ENCODE measurements at places on chromosomes 5 and 9. TPM values are rescaled to one million over a fixed set of nuclear protein-coding genes. Genes with fewer than 3 reads are reported as not detected.

SOX30 gene
- not detected for total RNA-seq

- no peak for DNase-seq
These were observed 39.0 kb upstream of the ICE1 start for GRCh38 chr5:5383461-5383860.

CTXN3 gene
- not detected for total RNA-seq

DNA sequence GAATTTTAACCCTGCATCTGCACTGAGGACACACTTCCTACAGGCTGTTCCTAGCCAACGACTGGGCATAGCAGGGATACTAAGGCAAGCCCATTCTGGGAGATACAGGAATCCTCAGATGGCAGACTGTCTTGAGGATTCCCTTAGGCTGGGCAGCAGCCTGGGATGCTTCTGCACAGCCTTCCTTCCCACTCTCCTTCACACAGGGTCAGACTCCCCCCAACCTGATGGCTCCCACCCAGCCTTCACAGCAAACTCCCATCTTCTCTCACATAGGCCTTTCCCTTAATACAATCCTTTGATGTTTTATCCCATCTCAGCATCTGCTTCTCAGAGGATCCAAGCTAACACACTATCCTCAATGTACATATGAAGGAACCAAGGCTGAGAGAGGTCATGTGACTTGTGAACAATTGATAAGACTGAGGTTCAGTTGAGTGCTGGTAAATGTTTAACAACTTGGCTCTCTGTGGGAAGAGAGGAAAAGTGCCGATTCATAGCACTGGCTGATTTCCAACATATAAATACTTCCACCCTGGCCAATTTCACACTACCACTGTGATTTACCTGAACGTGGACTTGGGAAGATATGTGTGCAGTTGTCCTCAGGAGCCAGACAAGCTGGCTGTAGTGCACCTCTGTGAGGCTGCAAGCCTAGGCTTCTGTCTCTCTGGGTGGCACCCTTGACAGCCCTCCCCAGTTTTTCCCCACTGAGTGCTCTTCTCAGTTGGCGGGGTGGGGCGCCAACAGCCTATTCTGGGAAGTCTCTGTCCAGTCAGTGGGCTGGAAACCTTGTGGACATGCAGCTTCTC, 120.2 kb upstream of the TRIM32 start:
- no peak for DNase-seq

GRCh38 chr9:129486756-129487657, 133.9 kb downstream of the C9orf50 start:
- no peak for DNase-seq

WNK2 gene
- total RNA-seq = 345 TPM

DNA sequence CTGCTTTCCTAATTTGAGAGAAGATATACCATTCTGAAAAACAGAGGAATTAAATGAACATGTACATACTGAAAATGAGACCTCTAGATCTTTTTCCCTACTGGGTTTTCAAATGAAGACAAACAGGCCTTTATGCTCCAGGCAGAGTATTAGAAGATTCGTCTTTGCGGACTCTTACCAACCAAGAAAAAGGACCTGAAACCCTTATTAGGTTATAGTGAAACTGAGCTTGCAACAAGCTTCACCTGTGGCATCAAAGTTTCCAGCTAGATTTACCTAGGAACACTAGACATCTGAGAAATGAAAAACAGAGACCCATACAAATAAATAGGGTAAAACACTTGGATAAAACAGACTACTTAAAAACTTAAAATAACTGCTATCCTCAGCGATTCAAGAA, 46.3 kb downstream of the SMIM15 start:
- no peak for DNase-seq

GRCh38 chr5:76404223-76405211, 1.4 kb downstream of the IQGAP2 start:
- DNase-seq = no peak

- DNase-seq = no peak
These were observed 2051.3 kb upstream of the CDH9 start for GRCh38 chr5:29089591-29090130.

DNA sequence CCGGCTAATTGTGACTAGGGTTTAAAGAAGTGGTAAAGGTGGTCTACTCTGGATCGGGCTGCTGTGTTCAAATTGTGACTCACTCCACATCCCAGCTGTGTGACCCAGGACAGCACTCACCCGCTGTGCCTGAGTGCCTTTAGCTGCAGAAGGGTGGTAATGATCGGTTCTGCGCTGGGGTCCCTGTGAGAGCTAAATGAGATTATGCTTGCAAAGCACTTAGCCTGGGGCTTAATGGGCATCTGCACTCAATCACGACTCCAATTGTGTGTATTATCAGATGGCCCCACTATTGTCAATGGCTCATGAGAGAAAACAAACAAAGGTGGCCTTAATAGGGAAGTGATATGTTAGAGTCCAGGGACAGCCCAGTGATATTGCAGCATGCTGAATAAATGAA, 25.1 kb upstream of the TBC1D2 start:
- DNase-seq = no peak

GRCh38 chr5:8500426-8500825, 631.5 kb downstream of the MTRR start:
- DNase-seq = no peak

DNA sequence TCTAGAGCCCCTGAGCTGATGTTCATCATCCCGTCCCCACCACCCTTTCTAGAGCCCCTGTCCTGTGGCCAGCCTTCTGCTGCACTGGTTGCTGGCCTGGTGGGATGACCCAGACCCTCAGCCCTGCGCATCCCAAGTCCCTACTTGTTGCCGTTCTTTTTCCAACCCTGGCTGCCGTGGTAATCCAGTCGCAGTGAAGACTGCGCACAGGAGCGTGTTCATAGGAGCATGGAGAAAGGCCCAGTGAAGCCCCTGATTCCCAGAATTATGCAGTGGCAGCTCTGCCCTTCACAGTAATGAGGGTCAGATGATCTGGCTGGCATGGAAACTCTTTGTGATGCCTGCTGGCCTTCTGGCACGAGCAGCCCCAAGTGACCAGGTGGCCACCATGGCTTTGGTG, 183.3 kb downstream of the CACNA1B start:
- no peak for DNase-seq

GRCh38 chr5:181188700-181189362, 16.2 kb downstream of the TRIM7 start:
- peak; percentile 71 for DNase-seq

DNA sequence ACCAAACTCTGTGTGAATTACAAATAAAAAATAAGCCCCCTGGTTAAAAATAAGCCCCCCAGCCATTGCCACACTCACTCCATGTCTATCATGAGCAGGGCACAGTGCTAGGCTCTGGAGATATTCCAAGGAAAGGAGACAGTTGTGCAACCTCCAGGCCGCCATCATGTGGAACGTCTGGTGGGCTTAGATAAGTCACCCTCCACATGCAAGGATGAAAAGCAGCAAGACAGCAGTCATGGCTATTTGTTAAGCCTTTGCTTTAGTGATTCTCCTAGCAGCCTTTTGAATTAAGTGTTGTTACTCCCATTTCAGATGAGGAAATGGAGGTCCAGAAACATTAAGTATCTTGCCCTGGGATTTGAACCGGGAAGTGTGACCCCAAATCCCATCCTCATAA, 94.8 kb downstream of the DCP2 start:
- no peak for DNase-seq

WDR38 gene
- total RNA-seq = not detected

Measured in progenitor cell of endocrine pancreas (in vitro differentiated cells).